ENCODE measurements at places on chromosomes 1 and 21.

- no peak for DNase-seq
Observed at GRCh38 chr1:97925151-97925550, 4.3 kb upstream of the DPYD start.

- no peak for DNase-seq
Observed at GRCh38 chr1:156525856-156526489, 25.4 kb upstream of the MEF2D start.

DNA sequence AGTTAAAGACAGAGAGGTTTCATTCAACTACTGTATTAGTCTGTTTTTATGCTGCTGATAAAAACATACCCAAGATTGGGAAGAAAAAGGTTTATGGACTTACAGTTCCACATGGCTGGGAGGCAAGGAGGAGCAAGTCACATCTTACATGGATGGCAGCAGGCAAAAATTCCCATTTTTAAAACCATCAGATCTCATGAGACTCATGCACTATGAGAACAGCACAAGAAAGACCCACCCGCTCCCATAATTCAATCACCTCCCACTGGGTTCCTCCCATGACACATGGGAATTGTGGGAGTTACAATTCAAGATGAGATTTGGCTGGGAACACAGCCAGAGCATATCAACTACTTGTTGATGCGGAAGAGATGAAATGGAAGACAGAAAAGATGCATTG is 9.2 kb downstream of the GPR161 start:
- DNase-seq, result no peak

DNA sequence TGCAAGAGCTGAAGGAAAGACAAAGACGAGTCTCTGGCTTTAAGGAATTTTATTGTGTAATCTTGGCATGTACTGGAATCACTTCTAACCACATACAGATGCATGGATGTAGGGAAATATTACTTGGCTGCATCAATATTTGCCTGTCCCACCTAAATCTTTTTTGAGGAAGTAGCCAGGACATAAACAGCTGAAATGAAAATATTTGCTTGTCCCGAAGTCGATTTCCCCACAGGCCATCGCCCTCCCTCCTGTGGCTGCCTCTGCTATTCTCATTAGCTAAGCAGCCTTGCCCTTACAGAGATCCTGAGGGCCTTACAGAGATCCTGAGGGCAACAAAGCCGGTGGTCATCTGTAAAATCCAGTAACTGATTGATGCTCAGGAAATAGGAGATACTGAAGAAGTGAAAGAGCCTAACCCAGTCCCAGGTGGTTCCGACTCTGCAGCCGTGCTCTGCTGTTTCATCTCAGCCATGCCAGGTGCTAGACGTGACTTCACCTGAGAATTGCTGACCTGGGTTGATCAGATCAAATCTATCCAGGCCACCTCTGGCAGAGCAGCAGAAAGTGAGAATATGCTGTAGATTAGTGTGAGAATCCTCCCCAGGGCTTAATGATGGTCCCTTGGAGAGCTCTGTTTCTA is 25.5 kb downstream of the MAN1C1 start:
- no peak for DNase-seq

DNA sequence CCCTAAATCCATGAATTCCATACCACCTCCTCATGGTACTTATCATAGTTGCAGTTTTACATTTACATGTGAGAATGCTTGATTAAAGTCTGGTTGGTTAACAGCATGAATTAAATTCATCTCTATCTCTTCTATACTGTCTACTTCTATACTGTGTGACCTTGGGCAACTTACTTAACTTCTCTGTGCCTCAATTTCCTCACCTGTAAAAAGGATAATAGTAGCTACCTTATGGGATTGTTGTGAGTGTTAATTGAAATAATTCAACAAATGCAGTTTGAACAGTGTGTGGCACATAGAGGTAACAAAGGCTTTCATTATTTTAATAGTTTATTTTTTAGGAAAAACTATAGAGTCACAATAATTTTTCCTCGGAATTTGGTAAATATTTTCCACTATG is 231.3 kb downstream of the RRAGC start:
- DNase-seq, result no peak

DNA sequence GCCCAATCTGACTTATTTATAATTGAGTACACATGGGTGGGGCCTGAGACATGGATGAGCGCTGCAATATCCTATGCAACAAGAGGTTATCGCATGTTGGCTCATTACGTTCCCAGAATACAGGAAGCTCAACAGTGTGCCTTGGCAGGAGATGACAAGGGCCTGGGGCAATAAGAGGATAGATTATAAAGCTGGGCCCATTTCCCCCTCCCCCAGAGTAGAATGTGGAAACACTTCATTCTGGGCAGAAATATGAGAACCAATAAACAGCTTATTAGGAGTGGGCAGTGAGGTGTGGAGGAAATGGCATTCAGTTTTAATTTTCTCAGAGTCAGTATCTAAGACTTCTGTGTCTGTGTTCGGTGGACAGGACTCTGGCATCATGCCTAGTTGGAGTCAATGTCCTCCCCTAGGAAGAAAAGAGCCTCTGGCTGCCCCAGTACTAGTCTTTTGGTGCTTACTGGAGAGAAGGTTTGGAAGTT is 92.8 kb downstream of the PIK3R3 start:
- DNase-seq, result no peak

DNA sequence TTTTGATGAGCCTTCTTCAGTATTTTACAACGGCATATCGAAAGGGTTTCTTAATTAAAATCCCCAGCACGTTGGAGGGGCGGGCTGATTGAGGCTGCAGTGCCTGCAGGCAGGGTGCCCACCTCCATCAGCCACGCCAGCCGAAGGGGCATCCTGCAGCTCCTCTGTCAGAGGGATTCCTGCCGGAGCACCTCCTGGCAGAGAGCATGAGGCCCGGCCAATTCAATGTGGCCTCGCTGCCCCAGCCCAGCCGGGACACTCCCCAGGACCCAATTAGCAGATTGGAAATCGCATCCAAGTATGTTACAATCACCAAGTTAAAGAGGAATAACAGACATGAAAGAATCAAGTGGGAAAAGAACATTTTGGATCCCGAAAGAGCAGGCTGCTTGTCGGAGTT is 216.6 kb downstream of the ST6GALNAC3 start:
- no peak for DNase-seq

DNA sequence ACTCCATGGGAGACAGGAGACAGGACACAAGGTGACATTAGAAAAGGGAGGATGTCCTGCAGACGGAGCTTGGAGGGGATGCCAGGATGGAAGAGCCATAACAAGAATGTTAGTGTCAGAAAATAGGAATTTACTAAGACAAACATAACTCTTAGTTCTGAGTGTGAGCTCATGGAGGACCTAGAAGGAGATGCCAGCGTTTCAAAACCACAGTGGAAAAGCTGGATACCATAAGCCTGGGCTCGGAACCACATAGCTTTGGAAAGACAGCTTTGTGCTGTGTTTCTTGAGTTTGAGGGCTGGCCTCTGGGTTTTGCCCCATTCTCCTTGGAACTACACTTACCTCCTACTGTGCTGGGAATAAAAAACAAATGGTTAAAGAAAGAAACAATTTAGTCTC is 128.4 kb downstream of the S1PR1 start:
- DNase-seq, result no peak

- DNase-seq, result no peak
Observed at GRCh38 chr1:159653201-159653600, 61.2 kb downstream of the CRP start.

DNA sequence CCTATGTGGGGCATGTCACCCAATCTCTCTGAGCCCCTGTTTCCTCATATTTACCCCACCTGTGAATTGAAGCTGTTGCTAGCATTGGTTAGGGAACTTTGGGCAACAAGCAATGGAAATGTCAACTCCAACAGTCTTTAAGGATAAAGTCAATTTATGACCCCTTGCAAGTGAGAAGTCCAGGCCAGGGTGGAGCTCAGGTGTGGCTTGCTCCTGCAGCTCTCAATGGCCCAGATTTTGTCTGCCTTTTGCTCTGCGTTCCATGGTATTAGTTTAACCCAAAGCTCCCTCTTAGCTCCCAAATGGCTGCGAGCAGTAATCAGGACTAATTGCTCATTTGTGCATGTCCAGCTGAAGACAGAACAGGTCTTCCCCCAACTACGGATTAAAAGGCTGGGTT is 70.4 kb upstream of the ABCG1 start:
- no peak for DNase-seq

DNA sequence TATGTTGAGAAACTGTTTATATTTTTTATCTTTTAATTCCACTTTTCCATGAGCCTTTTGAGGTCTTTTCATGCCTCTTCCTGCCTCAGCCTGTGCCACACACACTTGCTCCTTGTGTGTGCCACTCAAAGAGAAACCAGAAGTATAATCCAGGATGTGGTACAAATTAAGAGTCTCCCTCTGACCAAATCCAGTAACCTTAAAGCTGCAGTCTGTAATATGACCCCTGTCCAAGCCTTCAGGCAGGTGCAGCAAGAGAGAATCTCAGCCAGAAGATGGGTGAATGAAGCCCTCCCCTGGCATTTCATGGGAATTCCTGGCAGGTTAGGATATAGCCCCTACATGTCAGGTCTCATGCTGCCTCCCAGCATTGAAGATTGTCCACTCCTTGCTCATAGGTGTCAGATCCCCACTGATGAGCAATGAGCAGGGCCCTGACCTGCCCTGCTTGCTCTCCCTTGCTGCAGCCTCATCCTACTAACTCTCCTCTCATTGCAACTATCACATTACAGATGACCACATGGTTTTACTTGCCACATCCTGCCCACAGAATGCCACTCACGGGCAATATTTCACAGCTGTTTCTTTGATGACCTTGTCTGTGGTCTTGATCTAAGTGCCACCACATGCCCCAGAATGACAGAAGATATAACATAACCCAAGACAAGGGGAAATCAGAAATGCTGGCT is 169.3 kb downstream of the SEC16B start:
- DNase-seq, result no peak

GRCh38 chr1:19313636-19313959 is 1.5 kb downstream of the SLC66A1 start:
- no peak for DNase-seq

DNA sequence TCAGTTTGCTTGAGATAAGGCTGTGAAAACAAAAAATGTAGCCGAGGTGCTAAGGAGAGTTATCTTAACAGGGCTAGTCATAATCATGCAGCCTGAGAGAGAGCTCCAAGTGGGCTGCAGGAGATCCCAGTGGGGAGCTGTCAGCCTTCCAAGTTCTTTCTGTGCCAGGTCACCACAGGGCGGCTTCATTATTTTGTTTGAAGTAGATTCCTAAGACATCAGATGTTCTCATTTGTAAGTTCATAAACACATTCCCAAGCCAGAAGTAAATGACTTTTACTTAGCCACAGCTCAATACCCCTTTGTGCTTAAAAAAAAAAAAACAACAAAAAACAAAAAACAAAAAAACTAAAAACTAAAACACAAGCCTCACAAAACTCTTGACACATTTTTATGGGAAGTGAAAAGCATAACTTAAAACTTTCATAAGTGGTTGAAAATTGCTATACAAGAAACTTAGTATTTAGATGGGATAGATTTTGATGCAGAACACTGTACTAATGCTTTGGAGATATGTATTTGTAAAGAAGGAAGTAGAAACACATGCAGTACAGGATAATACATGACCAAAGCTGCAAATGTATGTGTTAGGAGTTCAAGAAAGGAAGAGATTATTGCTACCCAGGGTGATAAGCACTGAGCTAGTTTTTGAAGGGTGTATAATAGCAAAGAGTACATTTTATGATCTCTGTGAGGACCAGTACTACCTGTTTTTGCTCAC is 8.6 kb downstream of the CDC14A start:
- DNase-seq, result no peak

- no peak for DNase-seq
Observed at GRCh38 chr1:11187494-11187893, 1.7 kb upstream of the ANGPTL7 start.

GRCh38 chr1:222785529-222785928 is 29.3 kb upstream of the DISP1 start:
- DNase-seq, result no peak

GRCh38 chr1:67893126-67893495 is 59.8 kb upstream of the GNG12 start:
- DNase-seq, result no peak

DNA sequence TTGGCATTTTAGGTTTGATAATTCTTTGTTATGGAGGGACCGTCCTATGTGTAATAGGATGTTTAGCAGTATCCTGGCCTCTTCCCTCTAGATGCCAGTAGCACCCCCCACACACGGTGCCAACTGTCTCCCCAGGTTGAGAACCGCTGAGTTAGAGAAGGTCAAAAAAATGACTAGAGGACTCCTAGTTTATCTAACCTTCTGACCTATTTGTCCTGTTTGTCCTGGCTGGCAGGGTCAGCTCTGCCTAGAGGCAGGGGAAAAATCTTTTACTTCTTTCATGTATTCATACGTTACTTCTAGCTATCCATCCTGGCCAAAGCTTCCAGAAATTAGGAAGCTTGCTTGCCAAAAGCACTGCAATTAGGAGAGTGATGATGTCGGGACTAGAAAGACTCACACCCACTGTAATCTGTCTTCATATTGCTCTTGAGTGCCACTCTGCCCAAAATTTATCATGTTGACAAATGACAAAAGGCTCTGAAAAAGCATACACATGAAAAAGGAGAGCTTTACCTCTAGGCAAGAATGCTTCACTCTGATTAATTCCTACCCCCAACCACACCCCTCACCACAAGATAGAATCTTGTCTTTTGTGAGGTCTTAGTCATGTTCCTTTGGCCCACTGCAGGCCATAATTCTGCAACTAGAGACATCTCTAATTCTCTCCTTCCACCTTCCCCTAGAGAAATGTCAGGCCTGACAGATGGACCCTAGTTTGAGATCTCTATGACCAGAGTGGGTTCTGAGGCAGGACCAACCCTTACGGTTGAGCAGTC is 14.4 kb upstream of the AKR1A1 start:
- DNase-seq, result no peak

- no peak for DNase-seq
Observed at GRCh38 chr1:209723756-209724693, 19.4 kb downstream of the HSD11B1 start.

- no peak for DNase-seq
Observed at GRCh38 chr21:39483917-39484316, 32.1 kb downstream of the SH3BGR start.

DNA sequence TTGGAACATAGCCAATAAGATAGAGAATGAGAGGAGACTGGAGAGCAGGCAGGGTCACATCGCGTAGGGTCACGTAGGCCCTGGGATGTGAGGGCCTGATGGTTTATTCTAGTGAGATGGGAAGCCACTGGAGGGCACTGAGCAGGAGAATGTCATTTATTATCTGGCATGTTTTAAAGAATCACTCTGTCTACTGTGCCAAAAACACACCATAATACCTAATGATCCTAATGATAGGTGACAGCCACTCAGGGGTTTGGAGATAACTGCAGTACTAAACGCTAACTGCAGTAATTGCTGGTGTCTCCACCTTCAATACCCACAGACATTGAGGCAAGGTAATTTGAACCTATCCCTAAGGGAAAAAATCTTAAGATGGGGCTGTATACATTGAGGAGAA is 185.4 kb downstream of the TTLL7 start:
- DNase-seq, result no peak

DNA sequence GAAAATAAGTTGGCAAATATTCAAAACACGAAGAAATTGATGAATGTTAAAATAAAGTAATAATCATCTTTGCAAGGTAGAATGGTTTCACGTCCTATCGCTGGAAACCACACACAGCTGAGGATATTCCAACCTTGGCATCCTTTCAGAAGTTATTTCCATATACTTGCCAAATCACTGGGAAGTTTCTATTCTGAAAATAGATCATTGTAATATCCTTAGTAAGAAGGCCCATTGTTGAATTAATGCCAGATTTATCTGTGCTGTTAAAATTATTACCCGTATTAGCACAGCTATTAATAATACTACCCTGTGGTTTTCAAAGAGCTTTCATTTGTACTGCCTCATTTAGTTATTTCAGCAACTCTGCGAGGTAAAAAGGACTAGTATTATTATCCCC is 81.1 kb downstream of the OLFM3 start:
- DNase-seq, result no peak
